Heart right ventricle (tissue), 16 donors: ENCODE measurements at places on chromosomes 13 and 19. TPM values are rescaled to one million over a fixed set of nuclear protein-coding genes. Genes with fewer than 3 reads are reported as not detected.

GRCh38 chr19:9308091-9308770 is 1.4 kb downstream of the ZNF699 start:
- no peaks in the 10 kb centered on the region for H3K27me3 ChIP-seq
- no peak for DNase-seq
- H3K4me1 ChIP-seq: peaks cover 8% of the 10 kb centered on the region
- no peaks in the 10 kb centered on the region for H3K36me3 ChIP-seq
- H3K27ac ChIP-seq: no peak overlapping the region
- no peak overlapping the region for H3K4me3 ChIP-seq

DNA sequence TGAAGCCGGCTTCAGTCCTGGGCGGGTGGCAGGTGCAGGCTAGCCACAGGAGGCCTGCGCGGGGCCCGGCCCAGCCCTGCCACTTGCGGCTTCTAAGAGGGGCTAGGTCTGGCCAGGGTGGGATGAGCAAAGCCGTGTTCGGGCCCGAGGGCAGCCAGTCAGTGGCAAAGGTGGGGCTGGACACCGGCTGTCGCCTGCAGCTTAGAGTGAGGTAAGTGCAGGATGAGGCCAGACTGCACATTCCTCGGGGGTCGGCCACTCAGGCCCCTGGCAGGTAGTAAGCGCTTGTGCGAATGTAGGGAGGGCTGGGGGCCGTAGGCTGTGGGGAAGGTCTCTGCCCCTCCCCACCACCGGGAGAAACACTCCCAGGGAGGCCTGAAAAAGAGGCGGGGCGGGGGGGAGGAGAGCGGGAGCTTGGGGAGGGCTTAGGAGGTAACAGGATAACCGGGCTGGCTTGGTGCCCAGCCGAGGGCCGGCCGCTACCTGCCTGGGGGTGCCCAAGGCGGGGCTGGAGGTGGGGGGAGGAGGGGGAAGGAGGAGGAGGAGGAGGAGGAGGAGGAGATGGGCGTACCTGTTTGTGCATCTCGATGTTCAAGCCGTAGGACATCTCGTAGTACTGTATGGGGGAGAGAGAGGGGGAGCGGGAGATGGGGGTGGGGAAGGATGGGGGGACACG is 6.4 kb downstream of the TLE5 start:
- H3K4me1 ChIP-seq: peaks cover 44% of the 10 kb centered on the region
- no peak for DNase-seq
- H3K36me3 ChIP-seq: peaks cover 6% of the 10 kb centered on the region
- peak overlapping the region; percentile 100 for H3K27ac ChIP-seq
- no peak overlapping the region for H3K4me3 ChIP-seq

Gene TSSK6
- 0.95 TPM for total RNA-seq

Gene PABPC3
- total RNA-seq: not detected

DNA sequence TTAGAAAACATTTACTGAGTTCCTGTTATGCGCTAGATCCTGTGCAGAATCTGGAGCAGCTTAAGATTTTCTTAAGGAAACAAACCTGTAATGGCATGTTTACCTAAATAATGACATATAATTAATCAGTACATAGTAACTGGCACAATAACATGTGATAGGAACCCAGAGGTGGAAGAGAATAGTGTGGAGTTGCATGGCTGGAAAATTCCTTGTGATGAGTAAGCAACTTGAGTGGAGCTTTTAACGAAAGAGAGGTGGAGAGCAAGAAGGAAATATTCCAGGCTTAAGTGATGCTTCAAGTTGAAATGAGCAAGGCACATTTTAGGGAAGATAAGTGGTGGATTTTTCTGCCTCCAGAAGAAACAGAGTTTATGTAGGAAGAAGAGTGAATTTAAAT is 9.2 kb upstream of the GPC5 start:
- H3K27ac ChIP-seq: no peak overlapping the region
- H3K4me1 ChIP-seq: no peaks in the 10 kb centered on the region
- peaks cover 48% of the 10 kb centered on the region for H3K27me3 ChIP-seq
- DNase-seq: no peak

DNA sequence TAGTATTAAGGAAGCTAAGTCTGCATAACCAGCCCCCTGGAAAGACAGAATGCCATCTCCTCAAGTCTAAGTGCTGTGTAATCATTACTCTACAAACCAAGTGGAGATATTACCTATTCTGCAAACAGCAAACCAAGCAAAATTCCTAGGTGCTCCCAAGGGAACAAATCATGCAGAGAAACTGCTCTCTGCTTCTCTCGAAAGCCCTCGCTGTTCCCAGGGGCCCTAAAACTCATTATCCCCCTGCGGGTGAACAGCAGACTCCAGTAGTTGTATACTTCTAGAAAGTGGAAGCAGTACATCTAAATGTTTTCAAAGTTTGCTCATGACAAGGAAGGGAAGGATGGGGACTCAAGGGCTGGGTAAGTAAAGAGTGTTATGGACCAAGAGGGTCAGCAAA is 3.2 kb downstream of the DLEU7 start:
- peaks cover 19% of the 10 kb centered on the region for H3K27me3 ChIP-seq
- no peak for DNase-seq
- no peak overlapping the region for H3K4me3 ChIP-seq
- H3K36me3 ChIP-seq: no peaks in the 10 kb centered on the region
- peaks cover 5% of the 10 kb centered on the region for H3K4me1 ChIP-seq

DNA sequence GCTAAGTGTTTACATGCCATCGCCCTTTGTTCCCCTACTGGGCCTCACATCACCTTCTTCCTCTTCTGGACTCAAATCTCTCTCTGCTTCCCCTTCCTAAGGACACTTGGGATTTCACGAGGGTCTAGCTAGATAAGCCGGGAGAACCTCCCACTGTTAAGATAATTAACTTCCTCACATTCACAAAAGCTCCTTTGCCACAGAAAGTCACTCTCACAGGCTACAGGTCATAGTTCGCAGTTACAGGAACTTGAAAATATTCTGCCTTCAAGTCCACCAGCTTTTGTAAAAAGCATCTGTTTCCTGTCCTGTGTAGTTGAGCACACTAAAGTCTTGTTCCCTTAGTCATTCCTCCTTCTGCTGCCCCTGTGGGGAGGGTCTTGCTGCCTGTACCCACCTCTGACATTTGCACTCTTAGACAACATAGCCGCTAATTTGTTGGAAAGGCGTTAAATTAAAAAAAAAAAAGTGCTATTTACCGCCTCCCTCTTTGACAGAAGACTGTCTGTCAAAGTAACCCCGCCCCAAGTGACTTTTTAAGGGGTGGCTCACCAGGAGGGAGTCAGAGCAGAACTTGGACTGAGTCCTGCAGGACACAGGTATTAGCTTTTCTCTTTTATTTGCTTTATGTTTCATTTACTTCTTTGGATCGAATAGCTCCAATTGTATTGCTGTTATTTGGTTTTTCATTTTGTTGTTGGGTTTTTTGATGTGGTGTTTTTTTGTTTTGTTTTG is 26.8 kb upstream of the CEACAM21 start:
- peak overlapping the region; percentile 31 for H3K4me3 ChIP-seq
- DNase-seq: peak; percentile 35
- H3K4me1 ChIP-seq: no peaks in the 10 kb centered on the region
- H3K27ac ChIP-seq: peak overlapping the region; percentile 74
- no peaks in the 10 kb centered on the region for H3K36me3 ChIP-seq

GRCh38 chr19:3665681-3666544 is 34.4 kb downstream of the PIP5K1C start:
- DNase-seq: peak; percentile 67
- H3K27me3 ChIP-seq: no peaks in the 10 kb centered on the region
- no peak overlapping the region for H3K27ac ChIP-seq

Gene CPB2
- total RNA-seq: not detected

DNA sequence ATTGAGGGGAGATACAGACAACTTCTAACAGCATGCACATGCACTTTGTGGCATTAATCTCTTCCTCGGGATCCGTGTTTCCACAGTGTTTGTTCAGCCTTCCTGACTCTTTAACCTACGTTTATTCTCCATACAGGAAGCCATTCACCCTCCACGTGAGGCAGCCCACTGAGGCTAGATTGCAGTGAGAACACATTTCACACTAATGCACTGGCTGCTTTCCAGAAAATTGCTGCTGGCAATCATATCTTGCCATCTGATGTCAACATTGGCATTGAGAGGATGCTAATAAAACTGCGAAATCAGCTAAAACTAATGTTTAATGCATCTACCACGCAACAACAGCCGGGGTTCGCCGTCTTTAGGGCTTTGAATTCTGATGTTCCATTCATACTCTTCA is 30.0 kb downstream of the DCLK1 start:
- no peak for DNase-seq
- no peak overlapping the region for H3K4me3 ChIP-seq
- H3K27me3 ChIP-seq: no peaks in the 10 kb centered on the region
- H3K4me1 ChIP-seq: peaks cover 9% of the 10 kb centered on the region
- H3K36me3 ChIP-seq: no peaks in the 10 kb centered on the region

GRCh38 chr13:50519866-50520265 is 323.6 kb downstream of the DLEU7 start:
- no peak overlapping the region for H3K27ac ChIP-seq
- H3K4me3 ChIP-seq: no peak overlapping the region
- H3K4me1 ChIP-seq: peaks cover 68% of the 10 kb centered on the region
- no peaks in the 10 kb centered on the region for H3K27me3 ChIP-seq

DNA sequence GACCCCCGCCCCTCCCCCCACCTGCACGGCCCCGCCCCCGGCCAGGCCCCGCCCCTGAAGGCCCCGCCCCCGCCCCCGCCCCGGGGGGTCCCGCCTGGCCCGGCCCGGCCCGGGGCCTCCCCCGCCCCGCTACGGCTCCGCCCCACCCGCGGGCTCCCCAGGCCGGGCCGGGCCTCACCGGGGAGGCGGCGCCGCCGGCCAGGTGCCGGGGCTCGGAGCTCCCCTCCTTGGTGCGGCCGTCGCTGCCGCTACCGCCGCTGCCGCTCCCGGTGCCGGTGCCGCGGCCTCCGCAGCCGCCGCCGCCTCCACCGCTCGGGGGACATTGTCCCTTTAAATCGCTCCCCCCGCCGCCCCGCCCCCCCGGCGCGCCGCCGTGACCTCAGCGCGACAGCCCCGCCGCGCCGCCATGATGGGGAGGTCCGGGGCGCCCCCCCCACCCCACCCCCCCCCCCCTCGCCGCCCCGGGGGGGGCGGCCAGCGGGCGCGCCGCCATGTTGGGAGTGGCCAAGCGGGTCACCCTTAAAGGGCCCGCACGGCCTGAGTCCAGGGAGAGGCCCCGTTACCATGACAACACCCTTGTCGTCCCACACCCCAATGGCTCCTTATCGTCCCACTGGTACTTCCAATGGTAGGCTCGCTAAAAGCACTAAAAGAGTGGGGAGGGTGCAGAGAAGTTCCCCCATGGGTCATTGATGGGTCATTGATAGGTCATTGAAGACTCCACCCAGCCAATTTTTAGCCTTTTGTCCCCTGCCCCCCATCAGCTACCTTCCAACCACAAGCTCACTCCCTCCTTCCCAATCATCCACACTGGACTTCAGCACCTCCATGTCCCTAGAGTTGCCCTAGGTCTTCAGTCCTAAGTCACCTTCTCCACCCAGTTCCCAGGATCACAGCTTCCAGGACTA is at the start of gene WIZ:
Gene WIZ, minus strand, starts transcription at position 337 of the 908 bp plus-strand sequence. CDS start 1,649 bp downstream, outside the sequence.
- H3K36me3 ChIP-seq: no peaks in the 10 kb centered on the region
- peak; percentile 89 for DNase-seq
- H3K27me3 ChIP-seq: peaks cover 5% of the 10 kb centered on the region
- peaks cover 34% of the 10 kb centered on the region for H3K4me1 ChIP-seq
- H3K4me3 ChIP-seq: peak within 1 kb of the TSS; percentile 78
- H3K27ac ChIP-seq: peak within 1 kb of the TSS; percentile 87

Gene CABP5
- not detected for total RNA-seq

DNA sequence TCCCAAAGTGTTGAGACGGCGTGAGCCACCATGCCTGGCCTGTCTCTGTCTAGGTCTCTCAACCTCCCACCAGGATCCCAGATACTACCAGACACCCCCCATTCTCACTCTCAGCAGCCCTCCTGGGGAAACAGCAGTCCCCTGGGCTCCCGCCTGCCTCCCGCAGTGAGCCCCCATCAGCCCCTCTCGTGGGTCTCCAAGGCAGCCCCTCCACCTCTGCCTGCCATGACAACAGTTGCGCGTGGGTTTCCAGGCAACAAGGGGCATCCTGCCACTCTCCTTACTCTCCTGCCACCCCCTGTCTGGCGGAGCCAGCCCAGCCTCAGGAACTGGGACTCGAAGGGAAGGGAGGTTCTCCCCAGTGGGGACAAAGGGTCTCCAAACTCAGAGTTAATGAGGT is 5.2 kb downstream of the LRRC4B start:
- DNase-seq: no peak
- H3K4me1 ChIP-seq: no peaks in the 10 kb centered on the region
- H3K36me3 ChIP-seq: no peaks in the 10 kb centered on the region
- no peak overlapping the region for H3K4me3 ChIP-seq
- peaks cover 64% of the 10 kb centered on the region for H3K27me3 ChIP-seq

- no peak overlapping the region for H3K4me3 ChIP-seq
- H3K27ac ChIP-seq: no peak overlapping the region
- H3K36me3 ChIP-seq: no peaks in the 10 kb centered on the region
- H3K27me3 ChIP-seq: peaks cover 13% of the 10 kb centered on the region
- no peak for DNase-seq
- H3K4me1 ChIP-seq: no peaks in the 10 kb centered on the region
Observed at GRCh38 chr19:28915737-28916460, 297.1 kb downstream of the UQCRFS1 start.

Gene DNM2
- total RNA-seq: 134 TPM

GRCh38 chr13:26254583-26255111 is 718 bp downstream of the CDK8 start:
- no peaks in the 10 kb centered on the region for H3K36me3 ChIP-seq
- peak overlapping the region; percentile 93 for H3K4me3 ChIP-seq
- H3K27me3 ChIP-seq: no peaks in the 10 kb centered on the region

DNA sequence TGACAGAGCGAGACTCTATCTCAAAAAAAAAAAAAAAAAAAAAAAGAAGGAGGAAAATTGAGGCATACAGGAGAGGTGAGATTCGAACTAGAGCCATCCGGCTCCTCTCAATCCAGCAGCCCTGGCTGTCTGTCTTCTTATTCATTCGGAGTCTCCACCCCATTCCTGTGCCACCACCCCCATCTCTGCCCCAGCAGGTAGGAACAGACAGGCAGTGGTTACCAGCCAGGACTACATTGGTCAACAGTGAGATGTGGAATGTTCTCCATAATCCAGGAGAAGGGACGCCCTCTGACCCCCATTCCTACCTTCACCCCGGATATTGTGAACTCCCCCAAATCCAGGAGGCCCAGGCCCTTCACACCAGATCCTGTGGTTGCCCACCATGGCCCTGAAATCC is 6.6 kb upstream of the S1PR2 start:
- no peak for DNase-seq
- no peaks in the 10 kb centered on the region for H3K36me3 ChIP-seq

GRCh38 chr13:114339857-114340534 is 25.7 kb downstream of the CHAMP1 start:
- H3K4me3 ChIP-seq: no peak overlapping the region
- no peaks in the 10 kb centered on the region for H3K27me3 ChIP-seq
- no peaks in the 10 kb centered on the region for H3K4me1 ChIP-seq
- no peak for DNase-seq
